ENCODE measurements at places on chromosomes 12 and 14. TPM values are rescaled to one million over a fixed set of nuclear protein-coding genes. Genes with fewer than 3 reads are reported as not detected.

Gene DENND5B
- total RNA-seq: 7.5 TPM

Gene ZNF705A
- total RNA-seq: not detected

Gene RASAL1
- total RNA-seq: 4.0 TPM

Gene ZNF384
- total RNA-seq: 39.8 TPM

Gene KERA
- total RNA-seq: not detected

Gene HOXC6
- total RNA-seq: 1.7 TPM

Gene BEST3
- under 0.01 TPM for total RNA-seq

Gene PYM1
- total RNA-seq: 37.2 TPM

Gene HOTAIR
- total RNA-seq: not detected

Gene RNU4-1
- 2,598 TPM for total RNA-seq

DNA sequence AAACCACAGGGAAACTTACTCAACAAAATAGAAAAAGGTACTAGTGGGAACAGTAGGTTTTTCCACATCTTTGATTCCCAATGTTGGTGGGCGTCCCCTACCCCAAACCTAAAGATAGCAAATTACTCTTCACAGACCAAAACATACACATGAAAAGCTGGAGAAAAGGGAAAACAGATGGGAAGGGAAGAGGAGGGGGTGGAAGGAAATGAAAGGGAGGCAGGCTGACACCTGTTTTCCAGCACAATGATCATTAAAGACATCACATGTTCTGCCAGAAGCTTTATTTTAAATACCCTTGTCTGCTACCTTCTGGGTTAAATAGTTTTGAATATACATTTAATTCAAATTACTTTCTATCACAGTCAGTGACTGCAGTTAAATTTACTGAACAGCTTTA, 1617.9 kb upstream of the SEL1L start:
- no peak for DNase-seq

GRCh38 chr14:39853441-39853840, 421.2 kb upstream of the FBXO33 start:
- no peak for DNase-seq

- DNase-seq: no peak
Observed at GRCh38 chr14:103909531-103910261, 18.6 kb upstream of the TDRD9 start.

DNA sequence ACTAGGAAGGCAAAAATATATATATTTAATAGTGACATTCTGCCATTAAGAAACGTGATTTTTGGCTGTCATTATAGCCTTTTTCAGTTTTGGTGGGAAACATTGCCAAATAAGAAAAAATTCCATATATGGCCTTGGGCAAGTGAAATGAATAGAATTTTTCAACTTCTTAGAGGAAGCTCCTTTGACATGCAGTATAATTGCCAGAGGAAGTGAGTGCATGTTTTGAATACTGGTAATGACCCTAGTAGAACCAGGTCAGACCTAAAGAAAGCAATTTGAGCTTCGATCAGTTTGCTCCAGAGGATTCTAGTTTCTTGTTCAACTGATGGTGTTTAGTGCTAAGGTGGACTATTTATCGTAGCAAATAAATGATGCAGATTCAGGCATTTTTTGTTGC, 26.2 kb upstream of the TRIM9 start:
- no peak for DNase-seq

DNA sequence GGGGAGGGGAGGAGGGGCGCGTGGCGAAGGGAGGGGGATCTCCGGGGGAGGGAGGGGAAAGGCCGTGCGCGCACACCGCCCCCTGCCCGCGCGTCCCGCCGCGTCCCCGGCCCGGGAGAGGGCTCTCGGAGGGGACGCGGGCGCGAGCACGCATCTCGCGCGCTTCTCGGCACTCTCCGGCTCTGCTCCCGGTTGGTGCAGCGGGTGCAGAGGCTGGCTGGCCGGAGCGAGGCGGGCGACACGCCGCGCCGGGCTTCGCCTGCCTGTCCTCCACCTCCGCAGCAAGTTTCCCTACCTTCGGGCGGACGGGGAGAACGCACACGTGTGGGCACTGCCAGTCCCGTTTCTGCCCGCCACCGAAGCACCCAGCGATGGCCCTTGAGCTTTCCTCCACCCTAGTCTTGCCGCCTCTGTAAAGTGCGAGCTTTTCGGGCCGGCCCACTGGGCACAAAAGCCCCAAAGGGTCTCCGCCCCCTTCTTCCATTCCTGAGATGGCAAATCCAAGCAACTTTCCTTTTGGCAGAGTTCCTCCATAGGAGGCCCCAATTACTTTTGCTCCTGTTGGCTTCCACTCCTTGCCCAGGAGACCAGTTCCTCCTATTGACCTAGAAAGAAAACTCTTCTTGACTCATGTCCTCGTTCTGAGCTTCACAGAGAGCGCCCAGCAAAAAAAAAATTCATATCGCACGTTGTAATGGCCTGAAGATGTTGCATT, 363 bp upstream of the CSAD start:
- DNase-seq: peak; percentile 70

GRCh38 chr14:85316701-85317410, 213.1 kb upstream of the FLRT2 start:
- DNase-seq: peak; percentile 11

- no peak for DNase-seq
Observed at GRCh38 chr14:99116741-99117295, 155.2 kb downstream of the BCL11B start.

GRCh38 chr12:56565510-56566101, 44.0 kb downstream of the RBMS2 start:
- no peak for DNase-seq

DNA sequence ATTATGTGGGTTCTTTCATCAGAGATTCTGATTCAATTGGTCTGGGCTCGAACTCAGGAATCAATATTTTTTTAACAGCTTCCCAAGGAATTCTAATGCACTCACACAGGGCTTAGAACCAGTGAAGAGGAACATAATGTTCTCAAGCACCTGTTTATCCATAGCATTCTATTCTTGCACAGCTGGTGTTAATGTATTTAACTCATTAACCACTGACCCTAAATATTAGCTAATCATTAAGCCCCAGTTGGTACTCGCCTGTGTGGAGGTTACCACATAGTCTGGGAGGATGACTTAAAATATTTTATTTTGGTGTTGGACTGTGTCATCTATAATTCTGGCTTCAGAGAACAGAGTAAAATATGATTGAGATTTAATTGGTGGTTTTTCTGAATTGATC, 45.3 kb downstream of the LRP6 start:
- DNase-seq: no peak

DNA sequence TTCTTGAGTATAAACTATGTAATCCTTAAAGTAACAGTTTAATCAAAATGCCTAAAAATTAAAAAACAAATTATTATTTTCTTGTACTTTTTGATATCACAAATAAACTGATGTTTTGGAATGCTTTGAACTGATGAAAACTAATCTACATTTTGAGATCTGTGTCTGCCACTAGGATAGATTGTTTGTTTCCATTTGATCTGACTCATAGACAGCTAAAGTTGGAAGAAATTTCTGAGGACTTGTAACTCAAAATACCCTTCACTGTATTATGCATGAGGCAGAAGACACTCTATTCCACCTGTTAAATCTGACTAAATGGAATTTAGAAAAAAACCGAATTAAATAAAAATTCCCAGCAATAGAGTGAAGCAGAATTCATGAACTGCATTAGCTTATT, 1400.0 kb upstream of the FLRT2 start:
- DNase-seq: no peak

- peak; percentile 95 for DNase-seq
Observed at GRCh38 chr12:88298761-88299242, 156.7 kb downstream of the TMTC3 start.

- no peak for DNase-seq
Observed at GRCh38 chr12:750366-751191, 1.8 kb upstream of the WNK1 start.

DNA sequence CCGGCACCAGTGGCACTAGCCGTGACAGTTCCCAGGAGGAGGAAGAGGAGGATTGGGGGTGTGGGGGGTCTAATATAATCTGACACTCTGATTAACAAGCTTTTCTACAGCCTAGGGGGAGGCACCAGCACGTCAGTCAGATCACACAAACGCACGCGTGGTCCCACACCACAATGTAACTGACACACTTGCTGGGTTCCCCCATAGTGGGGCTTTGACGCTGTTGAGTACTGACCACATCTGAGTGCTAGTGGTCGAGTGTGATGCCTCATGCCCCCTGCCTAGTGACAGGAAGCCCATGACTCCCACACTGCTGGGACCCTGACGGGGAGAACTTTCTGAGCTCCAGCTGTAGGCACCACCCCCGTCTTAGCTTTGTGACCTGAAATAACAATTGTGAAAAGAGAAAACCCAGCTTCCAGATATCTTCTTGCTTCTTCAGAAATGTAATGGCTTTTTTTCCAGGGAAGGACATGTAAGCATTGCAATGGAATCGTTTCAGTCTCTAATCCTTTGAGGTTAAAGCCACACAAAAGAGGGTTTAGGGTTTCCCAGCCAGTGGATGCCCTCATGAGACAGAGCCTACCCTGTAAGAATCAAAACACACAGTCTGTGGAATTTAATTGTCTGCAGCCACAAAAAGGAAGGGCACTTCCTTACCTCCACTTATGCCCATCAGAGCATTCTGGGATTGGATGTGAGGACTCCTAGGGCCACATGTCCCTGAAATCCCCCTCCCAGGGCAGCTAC, 183.9 kb downstream of the PIWIL1 start:
- DNase-seq: no peak

DNA sequence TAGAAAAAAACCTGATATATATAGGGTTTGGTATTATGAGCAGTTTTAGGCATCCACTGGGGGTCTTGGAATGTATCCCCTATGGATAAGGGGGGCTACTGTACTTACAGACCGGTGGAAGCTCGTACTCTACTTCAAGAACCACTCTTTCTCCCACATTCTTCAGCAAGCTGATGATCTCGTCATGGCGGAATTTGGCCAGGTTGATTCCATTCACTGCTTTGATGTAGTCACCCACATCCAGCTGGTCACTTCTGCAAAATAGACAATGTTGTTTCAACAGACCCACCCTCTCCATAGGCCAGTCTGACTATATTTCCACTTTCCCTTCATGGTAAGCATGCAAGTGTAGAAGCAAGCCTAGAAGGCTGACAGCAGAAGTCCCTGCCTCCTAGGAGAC, 139.9 kb downstream of the GRIP1 start:
- peak; percentile 39 for DNase-seq

DNA sequence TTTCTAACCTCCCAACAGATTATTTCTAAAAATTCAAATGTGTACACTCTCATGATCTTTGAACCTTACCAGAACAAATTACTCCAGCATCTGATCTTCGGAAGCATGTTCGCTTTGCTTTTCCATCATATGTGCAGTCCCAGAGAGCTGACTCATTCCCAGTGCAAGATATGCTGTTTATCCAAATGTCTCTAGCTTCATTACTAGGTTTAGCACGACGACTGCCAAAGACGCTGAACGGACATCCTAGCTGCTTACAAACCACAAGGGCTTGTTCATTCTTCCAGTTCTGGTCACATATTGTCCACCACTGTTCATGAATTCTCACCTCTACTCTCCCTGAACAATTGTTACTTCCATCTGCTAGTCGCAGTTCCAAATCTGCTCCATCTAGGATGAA, 40.5 kb downstream of the CD163L1 start:
- DNase-seq: no peak

- DNase-seq: peak; percentile 81
Observed at GRCh38 chr12:75933101-75933500, 98.5 kb downstream of the PHLDA1 start.

GRCh38 chr14:89244720-89245119, 172.3 kb downstream of the FOXN3 start:
- no peak for DNase-seq

All from mammary epithelial cell (primary cell).